ENCODE measurements at places on chromosomes 12 and 14. TPM values are rescaled to one million over a fixed set of nuclear protein-coding genes. Genes with fewer than 3 reads are reported as not detected.

CCDC196 gene
- total RNA-seq: not detected

ANG gene
- total RNA-seq: 3.2 TPM

TAS2R8 gene
- total RNA-seq: not detected

B4GALNT1 gene
- 2.6 TPM for total RNA-seq

DNA sequence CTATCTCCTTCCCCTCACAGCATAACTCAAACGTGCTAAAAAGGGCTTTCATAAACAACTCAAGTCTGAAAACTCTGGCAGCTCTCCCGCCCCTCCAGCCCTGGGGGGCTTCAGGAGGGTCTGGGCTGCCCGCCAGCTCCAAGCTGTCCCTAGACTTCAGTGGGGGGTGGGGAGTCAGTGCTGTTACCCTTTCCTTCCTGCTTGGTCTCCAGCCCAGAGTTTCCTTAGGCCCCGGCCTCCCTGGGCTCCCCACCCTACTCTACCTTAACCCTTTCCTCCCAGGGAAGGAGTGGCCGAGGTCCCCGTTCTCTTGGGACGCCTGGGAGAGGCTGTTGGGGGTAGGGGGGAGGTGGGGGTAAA, 530 bp upstream of the NYNRIN start:
- DNase-seq: peak; percentile 70
- no peaks in the 10 kb centered on the region for H3K27me3 ChIP-seq
- H3K27ac ChIP-seq: no peak overlapping the region
- no peaks in the 10 kb centered on the region for H3K36me3 ChIP-seq
- no peaks in the 10 kb centered on the region for H3K4me1 ChIP-seq

- no peak overlapping the region for H3K27ac ChIP-seq
- no peak for DNase-seq
- no peak overlapping the region for H3K4me3 ChIP-seq
- H3K4me1 ChIP-seq: peaks cover 3% of the 10 kb centered on the region
- no peaks in the 10 kb centered on the region for H3K36me3 ChIP-seq
- H3K27me3 ChIP-seq: no peaks in the 10 kb centered on the region
Measured at GRCh38 chr12:51028813-51029150, 2.6 kb upstream of the SLC11A2 start.

DNA sequence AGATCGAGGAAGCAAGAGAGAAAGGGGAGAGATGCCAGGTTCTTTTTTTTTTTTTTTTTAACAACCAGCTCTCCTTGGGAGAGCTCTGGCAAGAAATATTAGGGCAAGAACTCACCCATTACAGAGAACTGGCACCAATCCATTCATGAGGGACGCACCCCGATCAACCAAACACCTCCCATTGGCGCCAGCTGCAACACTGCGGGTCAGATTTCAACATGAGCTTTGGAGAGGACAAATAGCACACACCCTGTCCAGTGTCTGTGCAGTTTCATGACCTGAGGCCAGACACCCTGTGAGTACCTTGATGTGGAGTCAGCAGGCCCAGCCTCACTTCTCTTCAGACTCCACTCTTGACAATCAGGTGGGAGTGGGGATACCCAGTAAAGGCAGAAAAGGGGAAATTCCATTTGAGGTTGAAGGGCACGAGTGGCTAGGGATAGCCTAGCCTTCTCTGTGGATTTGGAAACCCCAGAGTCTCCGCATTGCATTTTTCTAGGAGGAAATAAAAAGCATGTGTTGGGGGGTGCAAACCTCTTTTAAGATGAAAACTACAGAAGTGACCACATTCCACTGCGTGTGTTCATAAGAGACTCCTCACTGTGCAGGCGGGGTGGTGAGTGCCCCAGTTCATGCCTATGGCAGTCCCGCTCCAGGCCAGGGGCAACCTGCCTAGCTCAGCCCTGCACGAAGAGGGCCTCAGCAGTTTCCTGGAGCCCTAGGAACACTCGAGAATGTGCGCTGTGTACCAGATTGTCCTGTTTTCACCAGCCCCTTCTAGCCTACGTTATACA, 42.4 kb upstream of the GPATCH2L start:
- H3K36me3 ChIP-seq: no peaks in the 10 kb centered on the region
- no peak overlapping the region for H3K4me3 ChIP-seq
- no peak overlapping the region for H3K27ac ChIP-seq
- DNase-seq: no peak

GRCh38 chr12:23699031-23699430, 250.4 kb downstream of the SOX5 start:
- H3K27ac ChIP-seq: no peak overlapping the region
- H3K27me3 ChIP-seq: no peaks in the 10 kb centered on the region
- H3K36me3 ChIP-seq: peaks cover 3% of the 10 kb centered on the region

GRCh38 chr12:33450480-33450879, 10.9 kb upstream of the SYT10 start:
- no peaks in the 10 kb centered on the region for H3K4me1 ChIP-seq
- no peaks in the 10 kb centered on the region for H3K36me3 ChIP-seq
- no peak overlapping the region for H3K27ac ChIP-seq
- DNase-seq: no peak
- no peak overlapping the region for H3K4me3 ChIP-seq

DNA sequence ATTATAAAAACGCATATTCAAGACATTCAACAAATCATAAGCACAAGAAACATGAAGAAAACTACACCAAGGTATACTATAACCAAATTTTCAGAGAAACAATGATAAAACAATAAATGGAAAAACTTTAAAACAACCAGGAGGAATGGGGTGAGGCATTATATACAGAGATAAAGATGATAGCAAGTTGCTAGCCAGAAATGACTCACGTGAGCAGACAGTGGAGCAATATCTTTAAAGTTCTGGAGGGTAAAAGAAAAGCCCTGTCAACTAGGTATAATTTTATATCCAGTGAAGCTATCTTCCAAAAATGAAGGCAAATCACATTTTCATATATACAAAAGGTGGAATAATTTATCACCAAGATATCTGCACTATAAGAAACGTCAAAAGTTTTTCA, 97.8 kb upstream of the PCED1B start:
- DNase-seq: no peak
- H3K4me3 ChIP-seq: no peak overlapping the region
- no peaks in the 10 kb centered on the region for H3K4me1 ChIP-seq
- no peaks in the 10 kb centered on the region for H3K36me3 ChIP-seq

All from H9 (cell line).